ENCODE measurements at places on chromosomes 1 and 21. TPM values are rescaled to one million over a fixed set of nuclear protein-coding genes. Genes with fewer than 3 reads are reported as not detected.

GRCh38 chr1:40810927-40811326, 27.3 kb downstream of the KCNQ4 start:
- DNase-seq: no peak

- DNase-seq: no peak
Observed at GRCh38 chr1:193960499-193960898, 774.1 kb upstream of the B3GALT2 start.

GRCh38 chr1:212234431-212235395, 50.5 kb upstream of the PPP2R5A start:
- peak; percentile 56 for DNase-seq

- DNase-seq: no peak
Observed at GRCh38 chr1:53025034-53025768, 36.8 kb upstream of the PODN start.

GRCh38 chr1:71502006-71502405, 421.2 kb upstream of the ZRANB2 start:
- no peak for DNase-seq

GRCh38 chr1:175477786-175478185, 265.6 kb downstream of the TNR start:
- DNase-seq: no peak

- no peak for DNase-seq
Observed at GRCh38 chr1:219564109-219564508, 48.8 kb downstream of the ZC3H11B start.

DNA sequence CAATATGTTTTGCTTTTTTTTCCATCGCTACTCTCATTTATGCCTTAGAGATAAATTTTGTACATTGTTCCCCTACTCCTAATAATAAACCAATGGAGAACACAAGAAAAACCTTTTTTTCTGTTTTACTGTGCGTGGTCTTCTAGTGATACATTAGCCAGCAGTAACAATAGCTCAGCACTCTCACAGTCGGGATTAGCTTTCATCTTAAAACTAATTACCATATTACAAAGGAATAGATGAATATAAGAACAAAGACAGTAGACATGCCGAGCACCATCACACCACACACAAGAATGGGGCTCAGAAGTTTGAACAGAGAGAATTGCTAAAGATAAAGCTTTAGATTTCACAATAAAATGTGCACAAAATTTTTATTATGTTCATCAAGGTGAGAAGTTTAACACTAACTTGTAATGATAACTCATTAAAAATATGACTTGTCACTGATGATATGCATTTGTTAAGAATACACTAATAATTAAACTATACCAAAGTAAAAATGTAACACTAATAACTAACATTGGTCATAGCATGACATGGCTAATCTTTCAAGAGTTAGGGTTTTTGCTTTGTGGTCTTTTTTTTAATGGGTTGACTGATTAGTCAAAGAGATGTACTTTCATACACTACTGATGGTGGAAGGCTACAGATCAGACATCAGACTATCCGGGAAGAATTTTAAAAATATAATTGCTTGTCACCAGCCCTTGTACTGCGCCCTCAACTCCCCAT, 61.8 kb downstream of the EXTL2 start:
- DNase-seq: no peak

GRCh38 chr1:2232916-2233438, 4.9 kb downstream of the SKI start:
- DNase-seq: no peak

- DNase-seq: no peak
Observed at GRCh38 chr1:54010415-54011117, 7.4 kb downstream of the LDLRAD1 start.

- no peak for DNase-seq
Observed at GRCh38 chr1:200872446-200873115, at the start of gene GPR25. GPR25 (plus strand) TSS chr1:200872981; CDS start chr1:200873038, 57 bp downstream.

GRCh38 chr1:56139836-56140235, 439.5 kb downstream of the PLPP3 start:
- DNase-seq: no peak

DNA sequence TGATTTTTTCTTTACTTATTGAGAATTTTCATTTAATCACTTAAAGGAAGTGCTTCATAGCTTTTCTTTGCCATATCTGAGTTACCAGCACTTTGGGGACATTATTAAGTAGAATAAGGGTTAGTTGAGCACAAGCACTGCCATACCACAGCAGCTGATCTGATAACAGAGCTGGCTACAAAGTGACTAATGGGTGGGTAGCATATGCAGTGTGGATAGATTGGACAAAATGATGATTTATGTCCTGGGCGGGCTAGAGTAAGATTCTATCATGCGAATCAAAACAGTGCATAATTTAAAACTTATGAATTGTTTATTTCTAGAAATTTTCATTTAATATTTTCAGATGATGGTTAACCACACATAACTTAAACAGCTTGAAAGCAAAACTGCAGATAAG, 102.2 kb upstream of the SNX7 start:
- DNase-seq: no peak

GRCh38 chr1:67700692-67701410, 15.8 kb downstream of the GADD45A start:
- DNase-seq: no peak

- DNase-seq: no peak
Observed at GRCh38 chr1:173276922-173277800, 70.0 kb upstream of the TNFSF4 start.

GRCh38 chr1:168148916-168149315, 12.2 kb upstream of the GPR161 start:
- DNase-seq: no peak

DNA sequence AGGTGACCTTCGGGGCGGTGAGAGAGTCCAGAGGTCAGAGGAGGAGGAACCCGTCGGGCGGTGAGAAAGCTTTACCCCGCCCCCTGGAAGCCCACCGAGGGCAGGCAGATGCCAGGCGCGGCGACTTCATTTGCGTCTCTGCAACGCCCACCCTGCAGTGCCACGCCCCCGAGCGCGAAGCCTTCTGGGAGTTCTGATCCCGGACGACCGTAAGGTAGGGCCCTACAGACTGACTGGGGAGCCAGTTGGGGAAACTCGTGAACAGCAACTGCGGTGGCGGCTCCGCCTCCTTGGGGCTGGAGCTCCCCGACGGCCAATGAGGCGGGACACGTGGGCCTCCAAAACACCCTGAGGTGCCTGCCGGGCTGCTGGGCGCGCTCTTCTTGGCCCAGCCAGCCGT, 46.0 kb upstream of the EDARADD start:
- DNase-seq: no peak

DNA sequence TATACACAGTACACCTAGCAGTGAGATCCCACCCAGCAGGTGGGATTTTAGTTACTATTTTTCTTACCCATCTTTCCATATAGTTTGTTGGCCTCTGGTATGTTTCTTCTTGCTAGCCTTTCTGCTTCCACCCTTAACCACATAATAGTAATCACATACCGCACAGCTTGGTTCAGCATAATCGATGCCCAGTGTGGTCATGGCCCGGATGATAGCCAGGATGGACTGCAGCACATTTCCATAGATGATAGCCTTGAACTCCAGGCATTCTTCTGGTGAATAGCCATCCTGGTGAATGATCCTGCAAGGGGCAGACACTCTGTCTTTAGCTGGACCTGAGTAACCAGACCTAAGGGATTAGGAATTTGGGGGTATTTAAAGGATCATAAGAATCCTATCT, 9.5 kb downstream of the GNAT2 start:
- no peak for DNase-seq

- DNase-seq: no peak
Observed at GRCh38 chr1:184242507-184242943, 144.3 kb upstream of the C1orf21 start.

GRCh38 chr1:202794051-202794740, 14.0 kb downstream of the KDM5B start:
- DNase-seq: no peak

DNA sequence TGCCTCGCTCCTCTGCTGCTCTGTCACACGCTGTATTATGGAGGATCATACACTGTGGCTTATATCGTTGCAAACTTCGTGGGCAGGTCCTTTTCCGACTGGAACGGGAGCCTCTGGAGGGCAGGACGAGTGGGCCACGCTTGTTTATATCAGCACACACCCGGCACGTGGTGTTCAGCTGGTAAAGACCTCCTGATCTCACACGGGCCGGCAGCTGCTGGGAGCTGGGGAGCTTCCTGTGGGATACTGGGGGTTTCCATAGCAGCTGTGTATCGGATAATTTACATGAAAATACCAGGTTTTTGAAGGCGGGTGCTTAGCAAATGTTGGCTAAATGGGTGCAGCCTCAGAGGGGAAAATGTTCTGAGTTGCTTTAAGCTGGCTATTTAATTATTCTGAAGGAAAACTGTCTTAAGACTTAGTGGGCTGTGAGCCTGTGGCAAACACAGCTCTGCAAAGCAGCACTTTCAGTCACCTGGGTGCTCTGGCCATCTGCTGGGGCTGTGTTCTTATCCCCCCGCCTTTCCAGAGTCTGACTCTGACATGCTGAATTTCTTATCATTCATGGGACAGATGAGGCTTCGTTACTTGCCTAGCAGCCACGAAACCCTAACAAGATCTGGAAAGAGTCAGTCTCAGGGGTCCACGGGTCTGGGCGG, 103.6 kb upstream of the GCLM start:
- no peak for DNase-seq

GRCh38 chr21:29386803-29387202, 88.1 kb downstream of the BACH1 start:
- no peak for DNase-seq

- no peak for DNase-seq
Observed at GRCh38 chr1:93014168-93014567, 52.9 kb upstream of the DIPK1A start.

GRCh38 chr21:31064803-31065202, 26.5 kb upstream of the KRTAP19-8 start:
- no peak for DNase-seq

DNA sequence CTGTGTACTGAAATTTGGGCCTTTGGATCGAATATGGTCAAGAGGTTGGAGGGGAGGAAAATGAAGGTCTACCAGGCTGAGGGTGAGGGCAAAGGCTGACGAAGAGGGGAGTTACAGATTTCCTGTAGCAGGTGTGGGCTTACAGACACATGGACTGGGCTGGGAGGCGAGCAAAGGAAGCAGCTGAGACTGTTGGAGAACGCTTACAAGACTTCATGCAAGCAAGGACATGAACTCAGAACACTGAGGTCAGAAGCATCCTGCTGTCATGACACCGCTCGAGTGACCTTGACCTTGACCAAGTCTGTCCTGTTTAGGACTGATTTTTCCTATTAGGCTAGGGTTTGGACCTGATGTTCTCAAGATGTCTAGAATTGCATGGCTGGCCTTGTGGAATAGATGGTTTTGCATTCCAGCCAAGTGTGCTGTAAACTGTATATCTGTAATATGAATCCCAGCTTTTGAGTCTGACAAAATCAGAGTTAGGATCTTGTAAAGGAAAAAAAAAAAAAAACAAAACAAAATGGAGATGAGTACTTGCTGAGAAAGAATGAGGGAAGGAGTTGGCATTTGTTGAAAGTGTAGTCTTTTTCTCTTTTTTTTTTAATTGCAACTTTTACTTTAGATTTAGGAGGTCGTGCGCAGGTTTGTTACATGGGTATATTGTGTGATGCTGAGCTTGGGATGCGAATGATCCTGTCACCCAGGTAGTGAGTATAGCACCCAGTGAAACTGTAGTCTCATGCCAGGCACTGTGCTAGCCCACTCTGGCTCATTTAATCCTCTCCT, 5.8 kb downstream of the ELF3 start:
- no peak for DNase-seq

- DNase-seq: no peak
Observed at GRCh38 chr1:183096894-183097293, 73.7 kb downstream of the LAMC1 start.

GRCh38 chr1:226625832-226626576, 77.4 kb downstream of the STUM start:
- DNase-seq: no peak

DNA sequence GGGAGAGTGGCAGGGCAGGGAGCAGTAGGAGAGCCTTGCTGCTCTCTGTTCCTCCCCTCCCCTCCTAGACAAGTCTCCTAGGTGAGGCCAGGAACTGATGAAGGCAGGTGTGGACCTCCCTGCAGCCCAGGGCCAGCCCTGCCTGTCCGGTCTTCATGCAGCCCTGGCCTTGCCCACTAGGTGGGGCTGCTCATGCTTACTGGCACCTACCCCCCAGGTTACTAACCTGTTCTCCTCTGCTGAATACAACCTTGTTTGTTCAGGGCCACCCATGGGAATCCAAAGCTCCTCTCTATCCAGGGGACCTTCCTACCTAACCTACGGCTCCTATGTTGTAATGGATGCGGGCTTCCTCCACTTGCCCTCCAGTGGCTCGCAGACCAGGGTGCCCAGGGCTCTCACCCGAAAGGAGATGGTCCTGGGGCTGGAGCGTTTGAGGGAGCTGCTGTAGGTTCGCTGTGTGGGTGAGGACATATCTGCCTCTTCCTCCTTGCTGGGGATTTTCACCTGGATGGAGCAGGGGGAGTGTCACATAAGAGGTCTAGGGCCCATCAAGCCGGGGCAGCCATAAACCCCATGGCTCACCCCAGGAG, 7.9 kb upstream of the TNNT2 start:
- DNase-seq: no peak

- no peak for DNase-seq
Observed at GRCh38 chr1:197285526-197286205, 17.6 kb downstream of the CRB1 start.

DNA sequence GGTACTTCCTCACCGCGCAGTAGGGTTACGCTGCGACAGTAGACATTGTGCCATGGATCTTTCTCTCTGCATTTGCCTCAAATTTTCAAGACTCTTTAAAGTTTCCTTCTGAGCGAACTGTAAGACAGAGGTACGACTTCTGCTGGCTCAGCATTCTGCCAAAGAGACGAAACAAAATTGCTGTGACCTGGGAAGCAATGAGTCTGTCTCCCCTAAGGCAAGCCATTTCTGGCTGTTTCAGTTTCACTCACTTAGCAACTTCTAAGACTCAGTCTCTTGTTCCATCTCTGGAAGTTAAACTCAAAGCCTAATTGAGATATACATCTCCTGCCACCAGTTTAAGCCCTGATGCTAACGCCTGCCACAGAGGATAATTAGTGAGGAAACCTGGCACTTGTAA, 510.9 kb upstream of the DAB1 start:
- DNase-seq: no peak

The CFH gene
- 50.1 TPM for total RNA-seq

The PPFIA4 gene
- total RNA-seq: 1.7 TPM

The KCNQ4 gene
- 1.7 TPM for total RNA-seq

The ZFP69B gene
- total RNA-seq: 0.52 TPM

The NBPF6 gene
- total RNA-seq: not detected

The SLC30A10 gene
- total RNA-seq: 0.59 TPM

The LCE1E gene
- 91.9 TPM for total RNA-seq

The MXRA8 gene
- total RNA-seq: 37.4 TPM

The MSH4 gene
- total RNA-seq: not detected

The ACTL8 gene
- not detected for total RNA-seq

The LCE6A gene
- 207 TPM for total RNA-seq

The HJV gene
- total RNA-seq: not detected

The PLD5 gene
- total RNA-seq: not detected

The PRAMEF9 gene
- total RNA-seq: not detected

The RGS13 gene
- total RNA-seq: 1.1 TPM

The VANGL2 gene
- 24.4 TPM for total RNA-seq

The ANKRD65 gene
- 4.7 TPM for total RNA-seq

The AIRE gene
- 0.12 TPM for total RNA-seq
